Forelimb muscle (tissue), 1 donor: ENCODE measurements at places on chromosomes 2 and 18. TPM values are rescaled to one million over a fixed set of nuclear protein-coding genes. Genes with fewer than 3 reads are reported as not detected.

DNA sequence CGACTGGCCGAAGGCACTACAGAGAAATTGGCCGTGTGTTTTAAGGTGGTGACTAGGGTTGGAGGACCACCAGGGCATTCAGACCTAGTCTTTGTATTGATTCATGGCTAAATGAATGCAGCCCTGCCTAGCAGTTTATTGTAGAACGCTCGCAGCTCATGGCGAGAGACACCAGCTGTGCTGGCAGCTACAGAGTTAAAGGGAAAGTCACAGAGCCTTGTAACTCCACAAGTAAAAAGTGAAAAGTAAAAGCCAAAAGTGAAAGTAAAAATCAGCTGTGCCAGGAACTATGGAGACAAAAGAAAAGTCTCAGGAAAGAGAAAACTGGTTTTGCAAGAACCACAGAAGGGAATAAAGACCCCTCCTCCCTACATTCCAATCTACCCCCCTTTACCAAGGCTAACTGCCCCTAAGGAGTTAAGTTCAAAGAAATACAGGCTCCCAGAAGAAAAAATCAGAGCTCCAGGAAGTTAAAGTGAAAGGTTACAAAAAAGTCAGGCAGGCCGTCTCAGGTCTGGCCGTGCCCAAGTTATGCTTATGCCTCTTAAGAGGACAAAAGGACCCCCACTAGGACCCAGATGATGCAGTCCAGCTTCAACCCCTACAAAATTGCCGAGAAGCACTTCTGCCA is 46.4 kb upstream of the SELENOI start:
- no peak for DNase-seq

- DNase-seq, result no peak
These were observed 287.4 kb upstream of the HDAC4 start for GRCh38 chr2:239688122-239688681.

DNA sequence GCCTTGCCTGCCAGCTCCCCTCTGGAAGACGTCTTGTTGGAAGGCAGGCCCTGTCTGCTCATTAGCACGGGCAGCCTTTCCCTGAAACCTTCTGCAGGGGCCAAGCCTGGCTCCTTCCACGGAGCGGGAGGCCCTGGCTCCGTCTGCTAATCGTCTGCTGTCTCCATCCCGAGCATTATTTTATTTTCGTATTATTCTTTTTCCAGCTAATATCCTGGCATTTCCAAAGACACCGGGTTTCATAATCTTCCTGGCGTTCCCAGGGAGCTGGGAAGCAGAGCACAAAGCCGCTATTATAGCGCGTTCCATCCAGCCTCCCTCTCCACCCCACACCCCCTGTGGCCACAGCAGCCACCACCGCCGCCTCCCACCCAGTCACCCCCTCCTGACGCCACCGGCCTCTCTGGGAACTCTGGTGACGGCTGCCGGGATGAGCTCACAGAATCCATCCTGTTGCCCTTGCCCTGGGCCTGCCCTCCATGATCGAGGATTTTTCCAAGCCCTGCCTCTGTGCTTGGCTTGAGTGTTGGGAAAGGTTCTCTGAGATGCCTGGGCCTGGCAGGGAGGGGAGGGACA is 125.5 kb downstream of the DYSF start:
- DNase-seq, result no peak

GRCh38 chr2:31089645-31090044 is 48.6 kb downstream of the GALNT14 start:
- no peak for DNase-seq

DNA sequence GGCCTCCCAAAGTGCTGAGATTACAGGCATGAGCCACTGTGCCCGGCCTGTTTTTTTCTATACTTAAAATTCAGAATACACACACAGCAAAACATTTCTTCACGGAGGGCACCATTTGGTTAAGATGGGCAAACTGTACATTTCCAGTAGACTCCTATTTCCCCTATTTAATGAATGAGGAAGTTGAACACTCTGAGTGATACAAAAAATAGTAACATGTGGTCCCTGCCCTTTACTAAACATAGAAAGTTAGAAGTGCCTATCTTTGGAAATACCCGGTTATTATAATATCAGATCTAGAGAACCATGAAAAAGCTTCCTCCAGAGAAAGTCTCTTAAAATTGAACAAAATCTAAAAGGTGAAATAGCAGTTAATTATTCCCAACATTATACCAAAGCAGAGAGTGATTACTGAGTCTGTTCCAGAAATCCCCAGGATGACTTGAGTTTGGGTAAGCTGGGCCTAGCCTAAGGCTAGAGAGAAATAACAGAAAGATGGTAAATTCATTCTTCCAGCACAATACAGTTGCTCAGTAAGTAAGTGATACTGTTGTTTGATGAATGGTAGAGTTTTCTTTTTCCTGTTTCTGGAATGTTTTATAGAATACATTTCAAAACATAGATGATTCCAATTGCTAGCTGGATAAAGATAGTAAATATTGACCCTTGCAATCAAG is 23.3 kb upstream of the RMC1 start:
- no peak for DNase-seq

- peak; percentile 19 for DNase-seq
These were observed 42.9 kb downstream of the SRBD1 start for GRCh38 chr2:45567974-45568789.

DNA sequence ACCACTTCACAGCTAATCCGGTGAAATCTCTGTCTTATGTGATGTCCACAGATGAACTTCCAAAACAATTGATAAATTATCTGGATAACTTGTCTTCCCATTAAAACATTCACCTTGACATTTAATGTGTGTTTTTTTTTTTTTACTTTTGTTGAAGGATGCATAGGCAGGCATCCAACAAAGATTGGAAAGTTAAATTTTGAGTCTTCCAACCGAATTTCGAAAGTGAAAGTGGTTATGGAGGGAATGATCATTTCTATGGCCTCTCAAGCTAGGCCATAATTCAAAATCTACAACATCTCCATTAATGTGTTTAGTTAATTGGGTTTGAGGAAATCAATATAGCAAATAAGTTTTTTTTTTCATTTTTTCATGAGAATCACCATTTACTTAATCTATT is 1495.5 kb upstream of the ACVR2A start:
- DNase-seq, result no peak

DNA sequence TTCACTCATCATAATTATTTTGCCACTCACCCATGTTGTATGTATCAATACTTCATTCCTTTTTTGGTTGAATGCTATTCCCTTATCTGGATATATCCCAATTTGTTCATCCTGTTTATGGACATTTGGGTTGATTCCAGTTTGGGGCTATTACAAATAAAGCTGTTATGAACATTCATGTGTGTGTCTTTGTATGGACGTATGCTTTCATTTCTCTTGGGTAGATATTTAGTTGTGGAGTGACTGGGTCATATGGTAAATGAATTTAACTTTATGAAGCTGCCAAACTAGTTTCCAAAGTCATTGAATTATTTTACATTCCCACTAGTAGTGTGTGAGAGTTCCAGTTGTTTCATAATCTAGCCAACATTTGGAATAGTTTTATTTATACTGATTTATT is 2.7 kb downstream of the FAM228B start:
- no peak for DNase-seq

DNA sequence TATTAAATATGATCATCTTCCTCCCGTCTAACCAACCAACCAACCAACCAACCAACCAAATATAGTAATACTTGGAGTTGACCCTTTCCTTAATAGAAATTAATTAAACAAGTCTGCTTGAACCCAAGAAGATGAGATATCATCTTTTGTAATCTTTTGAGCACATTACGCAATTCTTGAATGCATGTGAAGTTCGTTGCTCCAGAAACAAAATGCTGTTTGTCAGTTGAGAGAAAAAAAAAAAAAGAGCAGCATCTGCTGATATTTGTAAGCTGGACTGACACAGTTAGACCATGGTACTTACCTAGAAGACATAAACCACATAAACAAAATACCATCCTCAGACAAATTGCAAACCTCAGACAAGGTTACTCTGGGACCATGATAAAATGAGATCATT is 9.2 kb upstream of the SERPINB2 start:
- DNase-seq, result no peak

DNA sequence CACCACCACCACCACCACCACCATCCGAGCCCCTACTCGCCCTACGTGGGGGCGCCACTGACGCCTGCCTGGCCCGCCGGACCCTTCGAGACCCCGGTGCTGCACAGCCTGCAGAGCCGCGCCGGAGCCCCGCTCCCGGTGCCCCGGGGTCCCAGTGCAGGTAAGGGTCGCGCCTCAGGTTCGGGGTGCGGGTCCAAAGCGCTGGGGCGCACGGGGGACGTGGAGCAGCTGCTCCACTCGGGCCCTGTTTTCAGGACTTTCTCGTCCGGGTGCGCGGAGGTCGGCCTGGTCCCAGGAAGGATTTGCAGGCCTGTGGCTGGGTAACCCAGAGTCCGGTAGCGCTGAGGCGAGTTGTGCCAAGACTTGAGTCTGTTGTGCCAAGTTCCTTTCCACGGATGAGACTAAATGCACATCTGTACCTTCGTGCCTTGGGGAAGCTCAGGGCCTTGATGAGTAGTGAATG is 2.8 kb downstream of the GATA6 start:
- no peak for DNase-seq

GRCh38 chr2:30450025-30450424 is 3.0 kb downstream of the LCLAT1 start:
- DNase-seq, result no peak

DNA sequence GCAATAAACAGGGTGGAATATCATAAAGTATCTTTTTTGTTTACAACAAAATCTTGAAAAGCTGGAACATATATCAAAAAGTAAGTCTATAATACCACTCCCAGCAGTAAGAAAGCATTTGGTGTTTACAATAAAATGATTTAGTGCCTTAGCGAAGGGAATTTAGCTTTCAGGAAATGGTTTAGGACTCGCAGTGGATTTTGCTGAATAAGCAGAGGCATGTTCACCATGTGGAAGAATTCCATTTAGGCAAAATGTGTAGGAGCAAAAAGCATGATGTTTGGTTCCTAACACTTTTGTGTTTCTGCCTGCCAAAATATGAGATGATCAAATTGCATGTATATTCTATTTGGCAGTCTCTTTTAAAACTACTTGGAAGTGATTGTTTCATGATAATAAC is 163.6 kb downstream of the AGPS start:
- DNase-seq, result no peak

DNA sequence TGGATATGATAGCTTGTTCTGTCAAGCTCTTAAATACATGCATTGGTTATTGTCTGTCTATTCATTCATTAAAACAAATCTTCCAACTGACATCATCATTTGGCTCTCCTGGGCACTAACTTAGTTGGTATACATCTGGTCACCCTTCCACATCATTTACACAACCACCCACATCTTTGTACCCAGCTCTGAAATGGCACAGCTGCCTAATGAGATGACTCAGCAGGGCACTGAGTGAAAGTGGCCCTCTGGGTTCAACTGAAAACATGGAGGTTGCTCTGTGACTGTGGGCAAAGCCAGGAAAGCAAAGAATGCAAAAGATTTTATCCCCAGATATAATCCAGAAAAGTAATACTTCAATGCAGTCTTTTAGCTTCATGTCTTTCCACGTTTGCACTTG is 234.0 kb upstream of the MAP2 start:
- no peak for DNase-seq

DNA sequence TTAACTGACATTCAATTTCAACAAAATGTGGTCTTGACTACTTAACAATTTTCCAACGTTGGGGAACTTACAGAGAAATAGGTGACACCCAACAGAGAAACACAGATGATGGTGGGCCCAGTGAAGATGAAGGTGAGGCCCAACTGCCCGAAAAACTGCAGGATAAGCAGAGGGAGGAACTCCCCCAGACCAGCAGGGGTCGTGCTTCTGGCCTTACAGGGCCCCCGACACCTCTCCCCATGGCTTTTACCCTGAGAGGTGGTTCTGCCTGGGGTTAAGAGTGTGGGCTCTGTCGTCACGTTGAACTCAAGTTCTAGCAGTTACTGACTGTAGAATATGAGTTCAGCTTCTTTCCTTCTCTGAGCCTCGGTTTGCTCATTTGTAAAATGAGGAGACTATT is 119.5 kb upstream of the SMIM21 start:
- no peak for DNase-seq

- no peak for DNase-seq
These were observed 113.4 kb upstream of the AQP4 start for GRCh38 chr18:26978812-26979341.

DNA sequence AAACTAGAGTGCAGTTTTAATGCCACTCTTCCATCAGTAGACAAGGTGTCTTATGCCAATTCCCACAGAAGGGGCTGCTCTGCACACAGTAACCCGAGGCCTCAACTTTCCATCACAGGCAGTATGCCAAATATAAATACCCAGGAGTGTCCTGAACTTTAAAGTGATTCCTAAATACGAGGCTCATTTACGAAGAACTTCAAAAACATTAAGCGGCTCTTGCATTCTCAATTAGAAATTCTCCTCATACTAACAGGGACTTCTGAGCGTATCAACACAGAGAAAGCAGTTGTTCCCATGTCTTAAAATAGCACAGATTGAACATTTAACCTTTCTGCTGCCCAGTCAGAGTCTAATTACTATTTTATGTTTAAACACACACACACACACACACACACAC is 638.6 kb downstream of the ERBB4 start:
- no peak for DNase-seq

DNA sequence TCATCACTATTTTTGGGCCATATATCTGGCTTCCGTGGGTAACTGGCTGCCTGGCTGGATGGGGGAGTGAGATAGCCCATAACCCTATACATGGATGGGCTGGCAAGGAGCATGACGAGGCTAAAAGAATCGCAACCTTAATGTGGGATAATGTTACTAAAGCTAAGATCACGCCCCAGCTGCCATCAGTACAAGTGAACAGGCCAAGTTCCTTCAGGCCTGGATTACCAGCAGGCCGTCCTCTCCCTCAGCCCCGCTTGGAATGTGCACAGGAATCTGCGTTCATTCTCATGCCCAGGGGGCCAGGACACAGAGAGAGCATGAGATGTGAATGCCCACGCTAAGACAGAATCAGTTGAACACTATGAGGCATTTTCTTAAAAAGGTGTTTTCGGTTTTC is 34.7 kb downstream of the RMC1 start:
- DNase-seq, result no peak

DNA sequence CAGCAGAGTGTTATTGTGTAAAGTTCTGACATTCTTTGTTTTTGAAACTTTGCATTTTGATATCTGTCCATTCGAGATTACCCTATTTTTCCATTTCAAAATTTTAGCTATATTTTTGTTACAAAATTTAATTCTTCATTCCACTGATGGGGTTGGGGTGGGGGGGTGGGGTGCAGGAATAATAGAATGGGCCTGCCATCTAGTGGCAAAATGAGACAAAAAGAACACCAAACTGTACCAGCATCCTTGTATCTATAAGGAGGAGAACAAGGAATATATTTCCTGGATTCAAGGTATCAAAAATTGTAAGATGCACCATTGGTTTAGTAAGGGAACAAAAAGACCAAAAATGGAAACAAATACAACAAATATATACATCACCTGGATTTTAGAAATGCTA is 27.9 kb upstream of the TTR start:
- no peak for DNase-seq

GRCh38 chr2:207930747-207931146 is 94.6 kb downstream of the PLEKHM3 start:
- DNase-seq, result no peak

The BIRC6 gene
- 46.6 TPM for polyA plus RNA-seq

The KATNAL2 gene
- polyA plus RNA-seq, result 6.8 TPM

The NEB gene
- polyA plus RNA-seq, result 1,544 TPM

The GKN2 gene
- polyA plus RNA-seq, result not detected

The UGT1A9 gene
- polyA plus RNA-seq, result not detected

The SH3BP4 gene
- polyA plus RNA-seq, result 17.0 TPM

The FOXI3 gene
- polyA plus RNA-seq, result 0.05 TPM

The EFEMP1 gene
- 29.9 TPM for polyA plus RNA-seq
